ENCODE measurements at places on chromosomes 11 and 22. TPM values are rescaled to one million over a fixed set of nuclear protein-coding genes. Genes with fewer than 3 reads are reported as not detected.

DNA sequence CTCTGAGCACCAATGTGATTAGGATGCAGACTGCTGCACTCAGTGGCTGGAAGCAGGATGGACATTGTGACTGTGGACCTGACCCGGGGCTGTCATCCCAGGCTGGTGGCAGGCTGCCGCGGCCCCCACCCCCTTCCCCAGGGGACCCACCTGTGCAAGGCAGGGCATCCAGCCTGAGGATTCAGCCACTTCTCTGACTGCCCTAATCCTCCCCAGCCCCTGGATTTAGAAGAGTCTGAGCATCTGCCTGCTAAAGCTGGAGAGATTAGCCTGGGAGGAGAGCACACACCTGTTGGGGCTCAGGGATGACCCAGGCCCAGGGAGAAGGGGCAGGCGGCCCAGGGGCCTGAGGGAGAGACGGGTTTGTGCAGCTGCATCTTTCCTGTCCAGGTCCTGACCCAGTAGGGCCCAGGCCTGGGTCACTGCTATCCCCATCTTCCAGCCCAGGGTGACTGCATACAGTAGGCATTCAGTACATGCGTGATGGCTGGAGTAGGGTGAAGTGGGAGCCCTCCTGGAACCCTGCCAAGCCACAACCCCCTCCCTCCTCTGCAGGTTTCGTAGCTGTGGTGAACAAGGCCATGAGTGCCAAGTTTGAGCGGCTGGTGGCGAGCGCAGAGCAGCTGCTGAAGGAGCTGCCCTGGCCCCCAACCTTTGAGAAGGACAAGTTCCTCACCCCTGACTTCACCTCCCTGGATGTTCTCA, 12.1 kb downstream of the DPP3 start:
- no peak for DNase-seq

GRCh38 chr11:34928268-34928959, 12.0 kb downstream of the PDHX start:
- DNase-seq: no peak

GRCh38 chr11:1392111-1392510, 2.4 kb downstream of the BRSK2 start:
- no peak for DNase-seq

Gene PHOX2A
- polyA plus RNA-seq: not detected

Measured in muscle of back (tissue), 13 donors.